ENCODE measurements at places on chromosomes 2 and 18.

- no peak for DNase-seq
Observed at GRCh38 chr2:219003267-219003634, 10.0 kb upstream of the CRYBA2 start.

GRCh38 chr2:167595839-167596471 is 651.4 kb downstream of the STK39 start:
- no peak for DNase-seq

- DNase-seq: no peak
Observed at GRCh38 chr2:175793648-175794047, 208.4 kb downstream of the LNPK start.

GRCh38 chr2:96116879-96117533 is 635 bp upstream of the ADRA2B start:
- DNase-seq: peak; percentile 57

DNA sequence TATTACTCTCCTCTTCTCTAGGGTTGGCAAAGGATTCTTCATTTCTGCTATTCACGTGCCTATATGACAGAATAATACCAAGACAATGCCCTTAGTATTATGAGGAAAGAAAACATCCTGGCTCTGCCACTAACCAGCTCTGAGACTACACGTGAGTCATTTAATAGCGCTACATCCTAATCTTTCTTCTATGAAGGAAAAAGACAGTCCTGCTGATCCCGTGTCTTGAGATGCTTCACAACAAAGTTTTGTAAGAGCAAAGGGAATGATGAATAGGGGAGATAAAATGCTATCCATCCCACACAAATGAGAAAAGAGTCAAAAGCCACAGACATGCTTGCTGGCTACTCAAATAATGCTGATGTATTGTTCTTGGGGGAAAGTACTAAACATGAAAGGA is 152.8 kb downstream of the PID1 start:
- DNase-seq: no peak

DNA sequence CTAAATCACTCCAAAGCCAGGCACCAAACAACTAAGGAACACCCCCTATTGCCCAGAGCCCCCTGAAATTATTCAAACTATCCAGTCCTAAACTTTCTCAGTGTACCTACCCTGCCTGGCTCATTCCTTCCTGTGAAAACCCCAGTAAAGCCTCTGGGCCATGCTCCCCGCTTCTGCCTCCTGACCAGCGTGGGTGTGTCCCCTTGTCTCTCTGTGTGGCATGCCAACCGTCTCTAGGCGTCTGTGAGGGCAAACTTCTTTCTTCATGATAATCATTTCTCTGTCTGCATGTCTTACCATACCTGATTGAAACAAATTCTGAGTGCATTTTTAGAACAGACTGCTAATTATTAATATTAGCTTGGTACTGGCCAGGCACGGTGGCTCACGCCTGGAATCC is 109.0 kb upstream of the MSH2 start:
- no peak for DNase-seq

DNA sequence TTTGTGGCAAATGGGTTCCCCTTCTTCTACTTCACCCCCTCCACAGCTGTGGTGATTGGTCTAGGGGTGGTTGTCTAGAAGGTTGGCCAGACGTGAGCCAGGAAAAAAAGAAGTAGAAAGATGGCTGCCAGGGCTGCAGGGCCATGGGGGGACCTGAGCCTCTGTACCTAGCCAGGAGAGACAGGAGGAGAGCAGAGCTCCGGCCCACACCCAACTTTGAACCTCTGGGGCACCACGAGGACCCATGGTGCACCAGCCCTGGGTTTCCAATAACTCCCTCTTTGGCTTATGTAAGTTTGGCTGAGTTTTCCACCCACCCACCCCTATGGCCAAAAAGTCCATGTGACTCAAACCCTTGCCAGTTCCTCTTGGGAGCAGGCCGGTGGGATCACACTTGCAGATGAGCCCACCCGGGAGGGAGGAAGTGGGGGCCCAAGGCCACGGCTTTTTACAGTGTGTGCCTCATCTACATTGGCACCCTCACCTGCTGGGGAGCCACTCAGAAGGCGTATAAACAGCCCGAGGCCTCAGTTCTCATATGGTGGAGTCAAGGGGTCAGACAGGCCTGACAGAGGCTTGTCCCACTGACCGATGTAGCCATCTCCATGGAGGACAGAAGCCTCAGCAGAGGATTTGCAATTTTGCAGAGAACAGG is 293.1 kb upstream of the HDAC4 start:
- no peak for DNase-seq

DNA sequence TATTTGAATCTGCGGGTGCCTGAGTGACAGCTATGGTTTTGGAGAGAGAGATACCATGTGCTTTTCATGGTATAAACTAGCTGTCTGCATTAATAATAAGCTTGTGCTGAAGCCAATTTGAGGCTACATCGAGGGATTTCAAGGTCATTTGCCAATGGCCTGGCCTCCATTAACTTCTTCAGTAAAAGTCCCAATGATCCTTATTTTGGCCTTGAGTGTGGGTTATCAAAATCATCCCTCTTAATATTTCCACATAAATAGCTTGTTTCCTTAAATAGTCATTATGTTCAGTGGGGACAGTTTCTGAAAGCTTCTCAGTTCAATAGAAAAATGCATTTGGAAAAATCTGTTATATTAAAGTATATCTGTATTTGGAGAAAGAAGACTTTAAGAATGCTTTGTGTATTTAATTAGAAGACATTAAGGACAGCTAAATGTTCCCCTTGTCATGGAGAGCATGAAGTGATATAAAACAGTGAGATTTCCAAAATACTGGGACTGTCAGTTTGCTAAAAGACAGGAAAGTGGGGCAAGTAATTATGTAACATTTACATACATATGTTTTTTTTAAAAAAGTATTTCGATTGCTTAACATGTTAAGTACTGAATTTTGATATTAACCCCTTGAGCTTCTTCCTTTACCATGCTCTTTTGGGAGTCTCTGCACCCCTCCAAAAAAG is 355.5 kb upstream of the ZEB2 start:
- no peak for DNase-seq

GRCh38 chr2:200136655-200137054 is 169.8 kb upstream of the SPATS2L start:
- no peak for DNase-seq

GRCh38 chr18:26442126-26442525 is 106.2 kb downstream of the KCTD1 start:
- DNase-seq: no peak

- DNase-seq: no peak
Observed at GRCh38 chr2:73202156-73203054, at the start of gene NOTO. TSS of gene NOTO (plus strand) at chr2:73202574. CDS start at chr2:73202667, 93 bp downstream.

GRCh38 chr2:43115881-43116280 is 110.5 kb downstream of the ZFP36L2 start:
- no peak for DNase-seq

DNA sequence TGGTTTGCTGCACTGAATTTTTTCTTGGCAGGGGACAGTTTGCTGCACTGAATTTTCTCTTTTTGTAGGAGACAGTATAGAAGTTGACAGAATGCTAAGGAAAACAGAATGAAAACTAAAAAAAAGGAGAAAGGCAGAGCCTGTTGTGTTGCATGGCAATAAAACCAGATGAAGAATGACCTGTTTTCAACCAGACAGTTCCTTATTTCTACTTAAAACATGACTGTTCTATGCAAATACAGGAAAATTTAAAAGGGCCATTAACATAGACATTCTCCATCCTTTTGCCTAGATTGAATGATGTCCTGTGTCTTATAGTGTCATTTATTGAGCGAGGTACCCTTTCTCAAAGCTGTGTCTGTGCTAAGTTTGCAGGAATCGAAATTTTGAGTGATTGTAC is 33.3 kb downstream of the ABI2 start:
- DNase-seq: no peak

DNA sequence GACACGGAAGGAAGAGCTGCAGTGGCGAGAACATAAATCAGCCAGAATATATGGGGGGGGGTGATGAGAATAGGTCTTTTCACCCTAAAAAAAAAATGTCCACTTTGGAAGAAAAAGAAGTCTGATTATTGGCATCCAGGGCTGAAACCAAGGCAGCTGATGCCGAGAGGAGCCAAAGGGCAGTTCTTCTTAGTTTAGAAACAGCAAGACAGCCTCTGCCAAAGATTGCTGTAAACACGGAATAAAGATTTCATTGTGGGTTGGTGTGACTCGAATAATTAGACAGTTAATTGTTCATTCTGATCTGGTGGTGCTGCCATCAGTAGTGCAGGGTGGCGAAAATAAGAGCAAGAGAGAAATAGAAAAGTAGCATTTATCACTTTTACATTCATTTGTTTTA is 3.5 kb downstream of the CDH20 start:
- DNase-seq: no peak

DNA sequence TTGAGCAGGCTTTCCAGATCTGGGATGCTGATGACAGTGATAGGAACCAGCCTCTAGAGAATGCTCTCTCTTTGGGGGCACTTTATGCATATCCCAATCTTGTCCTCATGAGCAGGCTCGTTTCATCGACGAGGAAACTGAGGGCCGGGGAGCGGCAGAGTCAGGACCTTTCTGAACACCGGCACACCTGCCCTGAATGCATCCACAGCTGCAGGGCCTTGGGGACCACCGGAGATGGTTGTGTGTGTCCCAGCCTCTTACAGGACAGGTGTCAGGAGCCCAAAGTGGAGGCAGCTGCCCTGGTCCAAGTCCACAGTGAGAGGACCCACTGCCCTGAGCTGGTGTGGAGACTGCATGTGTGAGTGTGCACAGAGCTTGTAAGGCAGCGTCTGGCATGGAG is 47.6 kb upstream of the FAHD2A start:
- no peak for DNase-seq

- no peak for DNase-seq
Observed at GRCh38 chr2:40190457-40190856, 261.4 kb downstream of the SLC8A1 start.

DNA sequence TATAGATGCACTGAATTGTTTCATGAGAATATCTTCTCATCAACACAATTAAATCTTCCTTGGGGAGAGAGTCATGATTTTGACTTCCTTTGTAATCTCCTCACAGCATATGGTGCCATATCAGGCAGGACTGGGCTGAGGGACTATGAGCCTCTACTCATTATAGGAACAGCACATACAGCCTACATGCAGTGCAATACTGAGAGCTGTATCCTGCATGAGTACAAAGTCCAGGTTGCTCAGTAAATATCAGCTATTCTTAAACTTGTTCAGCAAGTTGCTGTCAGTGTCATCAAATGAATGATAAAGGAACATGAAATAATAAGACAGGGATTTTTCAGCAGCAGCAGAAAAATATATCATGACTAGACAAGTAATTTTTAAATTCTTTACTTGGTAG is 10.8 kb downstream of the DLGAP1 start:
- no peak for DNase-seq

DNA sequence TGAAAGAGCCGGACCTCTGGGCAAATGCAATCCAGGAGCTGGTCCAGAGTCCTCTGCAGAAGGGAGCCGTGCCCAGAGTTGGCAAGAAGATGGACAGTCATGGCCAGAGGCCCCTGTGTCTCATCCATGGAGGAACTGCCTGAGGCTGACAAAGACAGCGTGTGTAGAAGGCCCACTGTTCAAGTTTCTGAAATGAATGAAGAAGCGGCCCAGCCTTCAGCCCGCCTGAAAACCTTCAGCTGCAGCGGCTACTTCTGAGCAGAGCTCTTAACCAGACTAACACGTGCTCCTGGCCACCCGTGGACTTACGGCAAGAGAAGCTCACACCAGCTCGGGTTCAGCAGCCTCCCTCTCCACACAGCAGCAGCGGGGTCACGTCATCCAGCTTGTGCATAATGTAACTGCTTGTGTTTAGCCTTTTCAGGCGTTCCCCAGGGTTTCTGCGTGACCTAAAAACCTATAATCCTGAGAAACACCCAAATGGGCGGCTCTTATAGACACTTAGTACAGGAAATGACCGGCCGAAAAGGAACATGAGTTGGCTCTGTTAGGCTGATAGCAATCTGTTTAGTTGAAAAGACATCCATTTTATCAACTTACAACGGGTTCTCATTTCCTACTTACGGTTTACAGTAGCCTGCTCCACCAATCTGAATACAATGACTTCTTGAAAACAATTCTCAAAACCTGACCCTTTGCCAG is at the start of gene FAM124B:
FAM124B (minus strand) TSS at position 467 of the 702 bp plus-strand sequence; CDS start at position 128, 339 bp downstream.
- DNase-seq: peak; percentile 24

DNA sequence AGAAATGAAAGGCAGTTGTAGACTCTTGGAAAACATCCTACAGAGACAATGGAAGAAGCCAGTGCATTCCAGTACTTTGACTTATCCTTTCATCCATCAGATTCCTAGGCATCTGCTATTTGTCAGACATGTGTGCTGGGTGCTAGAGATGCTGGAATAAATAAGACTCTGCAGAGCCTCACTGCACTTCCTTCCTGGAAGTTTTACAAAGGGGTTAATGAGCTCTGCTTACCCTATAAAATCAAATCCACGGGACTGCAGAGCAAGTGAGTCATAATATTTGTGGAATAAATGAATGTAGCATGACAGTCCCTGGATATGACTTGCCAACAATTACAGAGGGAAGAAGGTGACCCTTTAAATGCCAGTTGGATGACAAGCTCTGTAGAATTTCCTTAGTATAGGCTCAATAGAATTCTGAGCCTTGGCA is 52.7 kb upstream of the NPAS2 start:
- DNase-seq: no peak

- DNase-seq: no peak
Observed at GRCh38 chr2:219272995-219273394, 6.2 kb upstream of the DNAJB2 start.

DNA sequence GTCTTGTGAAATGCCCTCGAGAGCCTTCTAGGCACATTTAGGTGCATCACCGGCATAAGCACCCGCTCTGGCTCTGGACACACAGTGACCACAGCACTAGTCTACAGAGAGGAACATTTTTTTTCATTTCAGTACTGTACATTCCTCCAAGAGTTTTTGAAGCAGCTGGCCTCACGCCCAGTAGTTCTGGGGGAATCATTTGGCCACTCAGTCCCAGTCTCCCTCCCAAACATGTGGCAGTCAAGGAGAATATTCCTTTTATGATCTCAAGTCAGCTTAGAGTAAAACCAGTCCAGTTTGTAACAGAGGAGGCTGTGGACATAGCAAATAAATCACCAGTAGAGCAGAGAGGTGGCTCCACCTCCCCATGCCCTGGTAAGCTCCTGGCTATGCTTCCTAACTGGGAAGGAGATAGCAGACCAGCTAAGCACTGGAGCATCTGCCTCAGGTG is 48.1 kb downstream of the KCNE4 start:
- DNase-seq: no peak

- no peak for DNase-seq
Observed at GRCh38 chr2:148338541-148338940, 306.0 kb upstream of the EPC2 start.

DNA sequence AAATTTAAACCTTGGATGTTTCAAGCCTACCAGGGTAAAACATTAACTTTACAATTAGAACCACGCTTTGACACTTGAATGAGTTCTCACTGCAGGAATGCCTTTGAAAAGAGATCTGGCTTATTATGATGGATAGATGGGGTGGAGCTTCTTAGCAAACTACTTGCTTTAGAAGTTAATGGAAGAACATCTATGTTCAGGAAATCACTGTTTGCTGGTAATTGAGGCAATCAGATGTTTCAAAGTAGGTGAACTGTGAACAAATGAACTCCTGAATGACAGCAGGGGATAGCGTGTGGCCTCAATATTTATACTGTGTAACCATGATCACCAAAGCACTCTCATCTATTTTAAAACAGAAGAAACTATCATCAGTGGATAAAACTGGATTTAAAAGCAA is 383.6 kb downstream of the PIK3C3 start:
- DNase-seq: peak; percentile 0
